ENCODE measurements at places on chromosomes 11 and 22.

DNA sequence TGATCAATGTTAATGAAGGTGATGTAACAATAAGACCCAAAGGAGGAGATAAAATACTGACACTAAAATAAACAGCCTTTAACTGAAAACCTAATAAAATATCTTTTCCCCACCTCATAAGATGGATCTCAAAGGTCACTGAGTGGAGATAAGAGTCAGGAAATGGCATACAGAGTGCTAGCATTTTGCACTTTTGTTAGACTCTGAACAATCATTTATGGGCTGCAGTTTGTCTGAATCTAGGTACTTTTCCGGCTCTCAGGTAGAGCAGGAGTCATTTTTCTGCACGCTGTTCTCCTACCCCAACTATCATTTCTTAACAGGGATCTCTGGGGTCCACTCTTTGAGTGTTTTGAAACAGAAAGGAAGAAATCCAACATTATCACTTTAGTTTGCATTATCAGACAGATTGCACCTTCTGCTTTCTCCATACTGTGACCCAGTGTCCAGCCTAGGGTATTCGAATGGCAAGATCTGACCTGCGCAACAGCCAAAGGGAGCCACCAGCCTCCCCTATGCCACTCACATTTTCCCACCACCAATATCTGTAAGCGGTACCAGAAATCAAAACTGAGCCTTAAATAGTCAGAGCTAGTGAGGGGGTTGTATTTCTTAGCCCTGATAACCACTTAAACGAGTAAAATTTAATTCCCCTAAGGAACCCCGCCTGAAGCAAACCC lies 863 bp downstream of the SIAE start:
- DNase-seq: no peak

DNA sequence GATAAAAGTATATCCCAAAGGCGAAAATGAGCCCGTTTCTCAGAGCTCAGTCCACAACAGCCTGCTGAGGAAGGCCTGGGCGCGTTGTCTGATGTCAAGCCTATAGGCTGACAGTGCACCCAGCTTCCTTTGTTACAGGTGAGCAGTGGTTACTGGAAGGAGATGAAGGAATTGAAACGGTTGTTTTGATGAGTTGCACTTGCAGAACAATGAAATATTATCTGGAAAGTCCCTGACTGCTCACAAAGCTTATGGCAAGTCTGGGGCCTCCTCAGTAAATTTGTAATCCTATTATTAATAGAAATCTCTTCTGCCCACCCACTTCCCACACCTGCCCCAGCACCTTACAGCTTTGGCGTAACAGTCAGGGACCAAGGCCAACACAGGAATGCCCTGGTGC lies 77.8 kb downstream of the C11orf91 start:
- DNase-seq: no peak

DNA sequence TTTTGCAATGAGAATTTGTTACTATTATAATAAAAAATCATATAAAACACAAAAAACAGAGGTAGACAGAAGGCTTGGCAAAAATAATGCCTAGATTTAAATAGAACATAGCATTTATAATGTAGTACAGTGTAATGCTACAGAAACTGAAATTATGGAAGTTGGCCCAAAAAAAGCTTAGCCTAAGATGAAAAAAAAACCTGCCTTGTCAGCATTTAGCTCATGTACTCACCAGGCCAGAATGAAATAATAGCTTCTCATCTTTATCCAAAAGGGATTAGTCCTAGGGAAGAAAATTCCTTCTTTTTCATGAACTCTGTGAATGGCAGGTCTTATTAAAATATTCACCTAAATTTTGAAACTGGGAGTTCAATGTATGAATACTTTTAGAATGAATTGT lies 951.1 kb downstream of the LRRC4C start:
- no peak for DNase-seq

- DNase-seq: no peak
Observed at GRCh38 chr22:21455334-21456089, 11.7 kb upstream of the TMEM191C start.

DNA sequence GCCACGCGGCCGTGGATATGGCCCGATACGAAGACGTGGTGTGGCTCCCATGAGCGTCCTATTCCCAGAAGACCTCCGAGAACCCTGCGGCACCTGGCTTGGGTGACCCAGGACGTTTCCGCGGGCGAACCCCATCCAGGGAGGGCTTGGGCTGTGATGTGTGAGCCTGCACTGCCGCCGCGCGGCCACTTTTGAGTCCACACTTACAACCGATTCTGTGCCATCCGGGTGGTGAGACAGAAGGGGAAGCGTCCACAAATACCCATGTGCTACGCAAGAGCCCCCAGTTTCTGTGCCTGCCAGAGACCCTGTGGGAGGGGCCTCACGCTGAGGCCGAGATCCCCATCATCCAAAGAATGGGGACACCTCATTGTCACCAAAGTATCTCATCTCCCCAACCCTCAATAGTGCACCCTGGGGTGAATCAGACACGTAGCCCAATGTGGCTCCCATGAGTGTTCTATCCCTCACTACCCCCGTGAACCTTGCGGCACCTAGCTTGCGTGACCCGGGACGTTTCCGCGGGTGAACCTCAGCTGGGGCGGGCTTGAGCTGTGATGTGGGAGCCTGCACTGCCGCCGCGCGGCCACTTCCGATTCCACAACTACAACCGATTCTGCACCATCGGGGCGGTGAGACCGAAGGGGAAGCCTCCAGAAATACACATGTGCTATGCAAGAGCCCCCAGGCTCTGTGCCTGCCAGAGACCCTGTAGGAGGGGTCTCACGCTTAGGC lies 4.6 kb upstream of the H19 start:
- no peak for DNase-seq

- DNase-seq: no peak
Observed at GRCh38 chr11:86548271-86548917, 124.0 kb downstream of the ME3 start.

- DNase-seq: no peak
Observed at GRCh38 chr11:409008-409599, 5.7 kb downstream of the SIGIRR start.

- no peak for DNase-seq
Observed at GRCh38 chr11:66251809-66252208, 16.6 kb upstream of the RAB1B start.

DNA sequence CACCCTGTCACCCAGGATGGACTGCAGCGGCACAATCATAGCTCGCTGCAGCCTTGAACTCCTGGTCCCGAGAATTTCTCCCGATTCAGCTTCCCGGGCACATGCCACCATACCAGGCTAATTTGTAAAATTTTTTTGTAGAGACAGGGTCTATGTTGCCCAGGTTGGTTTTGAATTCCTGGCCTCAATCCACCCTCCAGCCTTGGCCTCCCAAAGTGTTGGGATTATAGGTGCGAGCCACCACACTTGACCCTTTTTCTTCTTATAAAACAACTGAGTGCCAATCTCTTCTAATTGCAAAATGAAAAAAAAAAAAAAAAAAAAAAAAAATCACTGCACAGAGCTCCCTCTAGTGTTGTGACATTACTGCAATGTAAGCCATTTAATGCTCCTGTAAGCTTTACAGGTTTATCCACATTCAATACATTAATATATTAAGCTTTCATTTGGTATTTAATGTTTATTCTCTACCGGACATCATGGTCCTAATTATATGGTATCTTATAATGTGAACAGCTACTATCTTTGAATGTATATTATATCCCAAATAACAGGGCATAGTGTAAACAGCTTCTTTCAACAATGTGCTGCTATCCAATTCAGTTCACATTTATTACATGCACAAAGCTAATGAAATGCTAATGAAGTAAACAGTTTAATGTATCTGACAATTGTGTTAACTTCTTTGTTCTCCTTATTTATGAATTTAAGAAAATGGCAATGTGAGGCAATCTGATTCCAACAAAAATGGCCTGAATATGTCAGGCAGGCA lies 44.6 kb downstream of the COPB1 start:
- DNase-seq: no peak

DNA sequence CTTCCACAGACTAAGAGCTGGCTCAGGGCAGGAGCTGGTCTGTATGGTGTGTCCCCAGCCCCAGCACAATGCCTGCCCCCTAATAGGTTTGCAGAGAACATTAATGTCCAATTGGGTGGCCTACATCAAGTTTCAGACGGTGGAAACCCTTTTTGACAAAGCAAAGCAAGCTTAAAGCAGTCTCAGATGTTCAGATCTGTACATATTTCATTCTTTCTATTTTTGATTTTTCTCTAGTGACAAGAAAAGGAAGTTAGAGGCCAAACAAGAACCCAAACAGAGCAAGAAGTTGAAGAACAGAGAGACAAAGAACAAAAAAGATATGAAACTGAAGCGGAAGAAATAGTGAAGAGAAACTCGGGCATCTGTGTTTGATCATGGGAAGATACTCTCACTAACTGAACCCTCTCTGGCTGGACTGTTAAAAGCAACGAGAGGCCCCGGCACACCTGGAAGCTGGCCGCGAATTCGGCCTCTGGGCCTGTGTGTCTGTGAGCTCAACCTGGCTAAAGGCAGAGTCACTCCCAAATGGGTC lies 40.5 kb downstream of the NAT10 start:
- no peak for DNase-seq

- DNase-seq: no peak
Observed at GRCh38 chr22:48664586-48664985, 1163.1 kb downstream of the BRD1 start.

GRCh38 chr22:26065847-26066246 lies 103.4 kb upstream of the SEZ6L start:
- no peak for DNase-seq

- no peak for DNase-seq
Observed at GRCh38 chr11:93474123-93474522, 69.1 kb downstream of the SMCO4 start.

DNA sequence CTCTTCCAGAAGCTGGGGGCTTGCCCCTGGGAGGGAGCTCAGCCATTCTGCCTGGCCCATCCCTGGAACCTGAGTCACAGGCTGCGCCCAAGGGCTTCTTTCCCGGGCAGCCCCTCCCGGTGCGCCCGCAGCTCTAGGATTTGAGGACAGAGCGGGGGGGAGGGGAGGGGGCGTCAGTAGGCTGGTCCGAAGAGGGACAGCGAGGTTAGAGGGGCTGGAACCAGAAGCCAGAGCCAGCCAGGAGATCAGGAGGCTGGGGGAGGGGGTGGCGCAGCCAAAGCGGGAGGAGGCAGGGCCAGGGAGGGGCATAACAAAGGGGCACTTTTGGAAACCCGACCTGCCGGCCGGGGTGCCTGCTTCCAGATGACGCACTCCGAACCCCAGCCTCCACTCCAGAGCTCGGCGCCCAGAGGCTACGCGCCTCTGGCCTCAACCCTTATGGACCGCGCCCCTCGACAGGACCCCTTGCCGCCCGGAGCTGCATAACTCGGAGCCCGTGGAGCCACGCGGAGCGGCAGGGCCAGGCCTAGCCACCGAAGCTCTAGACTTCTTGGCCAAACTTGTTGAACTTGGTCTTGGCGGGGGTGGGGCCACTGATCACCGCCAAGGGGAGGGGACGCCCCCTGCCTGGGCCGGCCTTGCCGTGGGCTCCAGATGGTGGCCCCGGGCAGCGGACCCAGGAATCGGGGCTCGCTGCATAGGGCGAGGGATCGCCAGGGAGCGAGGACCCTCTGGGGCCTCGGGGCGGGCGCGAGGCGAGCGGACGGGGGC lies 744 bp downstream of the PACSIN3 start:
- no peak for DNase-seq

DNA sequence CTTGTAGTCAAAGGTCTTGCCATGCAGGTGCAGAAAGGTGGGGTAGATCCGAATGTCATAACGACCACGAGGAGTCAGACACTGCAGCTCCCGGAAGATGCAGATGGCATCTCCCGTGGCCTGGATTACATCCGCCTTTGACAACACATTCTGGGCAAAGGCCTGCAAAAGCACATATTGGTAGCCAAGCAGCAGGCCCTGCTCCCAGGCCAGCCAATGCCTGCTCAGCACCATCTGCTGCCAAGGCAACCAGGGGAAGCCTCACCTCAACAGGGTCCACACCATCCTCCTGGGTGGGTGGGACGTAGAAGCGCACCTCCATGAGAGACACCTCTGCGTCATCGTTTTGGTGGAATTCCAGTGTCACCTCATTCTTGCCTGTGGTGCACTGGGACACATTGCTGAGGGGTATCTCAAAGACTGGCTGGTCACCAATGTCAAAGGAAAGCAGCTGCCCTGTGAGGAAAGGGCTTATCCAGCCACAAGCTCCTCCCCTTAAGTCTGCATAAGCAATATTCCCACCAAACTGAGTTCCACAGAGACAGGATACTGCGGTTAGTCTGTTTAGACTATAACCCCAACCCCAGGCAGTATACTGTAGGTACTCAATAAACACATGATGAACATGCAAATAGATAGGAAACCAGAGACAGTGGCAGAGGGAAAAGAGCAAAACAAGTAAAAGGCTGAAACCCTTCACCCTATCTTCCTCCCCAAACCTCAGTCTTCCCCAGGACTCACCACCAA lies 2.8 kb downstream of the SSRP1 start:
- DNase-seq: no peak

DNA sequence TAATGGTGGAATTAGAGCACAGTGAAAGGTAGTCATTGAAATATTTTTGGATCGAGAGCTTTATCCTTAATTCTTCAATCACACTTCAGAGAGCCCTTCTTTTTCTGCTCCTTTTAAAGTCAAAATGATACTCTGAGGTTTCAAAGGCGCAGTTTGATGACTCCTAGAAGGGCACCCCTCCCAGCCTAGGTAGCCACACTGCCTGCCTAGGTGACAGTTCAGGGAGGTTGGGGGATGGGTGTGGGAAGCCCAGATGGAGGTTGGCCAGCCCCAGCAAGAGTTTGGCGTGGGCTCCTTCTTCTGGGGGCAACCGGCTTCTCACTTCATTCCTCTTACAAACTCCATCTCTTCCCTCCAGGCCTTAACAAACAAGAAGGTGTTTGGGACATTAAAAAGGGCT lies 28.6 kb upstream of the PHF21A start:
- DNase-seq: no peak

GRCh38 chr11:30089921-30090320 lies 73.1 kb upstream of the KCNA4 start:
- DNase-seq: no peak

DNA sequence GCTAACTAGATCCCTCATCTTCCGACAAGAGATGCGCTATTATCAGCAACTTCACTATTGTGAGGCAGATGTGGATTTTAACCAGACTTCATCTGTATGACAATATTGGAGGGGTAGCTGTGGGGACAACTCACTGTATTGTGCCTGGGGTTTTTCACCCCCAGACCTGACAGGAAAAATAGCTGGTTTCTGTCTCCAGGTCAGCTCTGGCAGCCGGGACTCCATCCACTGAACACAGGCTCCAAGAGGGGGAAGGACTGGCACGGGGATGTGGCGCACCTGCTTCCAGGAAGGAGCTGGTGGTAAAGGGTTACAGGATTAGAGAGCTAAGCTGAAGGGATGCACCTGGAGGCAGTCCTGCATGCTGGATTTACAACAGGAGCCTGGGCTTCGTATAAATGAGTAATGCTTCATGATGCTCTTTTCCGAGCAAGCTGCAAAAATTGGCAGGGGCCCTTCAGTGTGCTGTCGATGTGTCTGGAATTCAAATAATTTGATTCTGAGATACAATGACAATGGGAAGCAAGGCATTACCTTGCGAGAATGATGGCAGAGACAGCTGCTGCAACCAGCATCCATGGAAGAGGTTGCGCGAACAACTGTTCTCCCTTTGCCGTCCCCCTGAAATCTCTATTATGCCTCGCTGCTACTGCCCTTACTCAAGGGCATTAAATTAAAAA lies 49.5 kb downstream of the LMO2 start:
- no peak for DNase-seq

- DNase-seq: no peak
Observed at GRCh38 chr22:39999144-39999757, 4.5 kb downstream of the FAM83F start.

- no peak for DNase-seq
Observed at GRCh38 chr11:57885298-57886050, 123.9 kb downstream of the CTNND1 start.
